SK-N-SH (cell line): ENCODE measurements at places on chromosomes 2 and 18.

GRCh38 chr2:32227492-32227891 lies 37.2 kb downstream of the NLRC4 start:
- DNase-seq = no peak

DNA sequence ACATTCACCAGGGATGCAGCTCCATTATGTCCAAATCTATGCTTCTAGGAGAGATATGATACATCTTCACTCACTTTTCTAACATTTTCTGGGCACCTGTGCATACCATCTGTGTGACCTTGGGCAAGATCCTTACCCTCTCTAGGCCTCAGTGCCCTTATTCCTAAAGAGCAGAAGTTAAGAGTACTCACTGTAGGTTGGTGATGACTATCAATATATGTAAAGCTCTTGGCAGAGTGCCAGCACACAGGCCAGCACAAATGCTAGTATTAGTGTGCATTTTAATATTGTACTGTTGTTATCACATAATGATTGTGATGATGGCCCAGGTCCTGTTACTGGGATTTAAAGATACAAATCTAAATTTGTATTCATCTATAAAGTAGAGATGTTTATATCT lies 199.2 kb downstream of the RAD51AP2 start:
- no peak for DNase-seq

GRCh38 chr18:75064513-75064905 lies 144.4 kb downstream of the PTGR3 start:
- DNase-seq = no peak

- DNase-seq = no peak
These were observed 293.1 kb downstream of the CDCA7 start for GRCh38 chr2:173647681-173648311.

- no peak for DNase-seq
These were observed 16.0 kb downstream of the LANCL1 start for GRCh38 chr2:210460322-210461227.

GRCh38 chr2:54499661-54500060 lies 43.5 kb downstream of the SPTBN1 start:
- no peak for DNase-seq

DNA sequence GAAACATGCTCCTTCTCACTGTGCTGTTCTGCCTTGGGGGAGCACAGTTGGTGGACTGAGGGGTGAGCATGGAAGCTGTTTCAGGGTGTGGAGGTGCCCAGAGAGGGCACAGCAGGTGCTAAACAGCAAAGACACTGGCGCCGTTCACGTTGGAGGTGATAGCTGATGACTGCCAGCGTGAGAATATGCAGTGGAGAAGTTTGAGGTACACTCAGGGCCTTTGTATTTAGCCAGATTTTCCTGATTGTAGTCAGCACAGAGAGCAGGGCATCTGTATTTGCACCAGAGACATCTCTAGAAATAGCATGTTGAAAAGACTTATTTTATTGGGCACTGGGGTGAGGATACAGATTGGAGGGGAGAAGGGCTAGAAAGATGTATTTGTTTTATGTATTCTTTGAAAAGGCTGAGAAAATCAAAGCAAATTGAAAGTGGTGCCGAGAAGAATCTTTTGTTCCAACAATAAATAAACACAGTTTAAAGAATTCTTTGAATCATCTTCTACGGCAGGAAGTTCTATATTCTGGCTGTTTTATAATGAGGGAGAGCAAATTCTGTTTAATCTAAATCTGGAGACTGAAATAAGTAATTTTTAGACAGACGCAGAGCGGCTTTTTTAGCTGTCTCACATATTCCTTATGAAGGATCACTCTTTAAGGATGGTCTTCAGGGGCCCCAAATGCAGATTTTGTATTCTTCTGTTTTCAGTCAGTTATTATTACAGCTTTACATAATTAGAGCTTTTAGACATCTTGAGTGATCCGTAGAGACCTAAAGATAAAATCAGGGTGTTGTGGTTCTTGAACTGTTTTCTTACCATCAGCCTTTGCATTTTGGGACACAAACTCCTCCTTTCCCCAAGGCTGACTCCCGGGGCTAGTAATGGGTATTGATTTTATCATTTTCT lies 7.1 kb downstream of the ZNF532 start:
- DNase-seq = no peak
